ENCODE measurements at places on chromosomes 3 and 15.

DNA sequence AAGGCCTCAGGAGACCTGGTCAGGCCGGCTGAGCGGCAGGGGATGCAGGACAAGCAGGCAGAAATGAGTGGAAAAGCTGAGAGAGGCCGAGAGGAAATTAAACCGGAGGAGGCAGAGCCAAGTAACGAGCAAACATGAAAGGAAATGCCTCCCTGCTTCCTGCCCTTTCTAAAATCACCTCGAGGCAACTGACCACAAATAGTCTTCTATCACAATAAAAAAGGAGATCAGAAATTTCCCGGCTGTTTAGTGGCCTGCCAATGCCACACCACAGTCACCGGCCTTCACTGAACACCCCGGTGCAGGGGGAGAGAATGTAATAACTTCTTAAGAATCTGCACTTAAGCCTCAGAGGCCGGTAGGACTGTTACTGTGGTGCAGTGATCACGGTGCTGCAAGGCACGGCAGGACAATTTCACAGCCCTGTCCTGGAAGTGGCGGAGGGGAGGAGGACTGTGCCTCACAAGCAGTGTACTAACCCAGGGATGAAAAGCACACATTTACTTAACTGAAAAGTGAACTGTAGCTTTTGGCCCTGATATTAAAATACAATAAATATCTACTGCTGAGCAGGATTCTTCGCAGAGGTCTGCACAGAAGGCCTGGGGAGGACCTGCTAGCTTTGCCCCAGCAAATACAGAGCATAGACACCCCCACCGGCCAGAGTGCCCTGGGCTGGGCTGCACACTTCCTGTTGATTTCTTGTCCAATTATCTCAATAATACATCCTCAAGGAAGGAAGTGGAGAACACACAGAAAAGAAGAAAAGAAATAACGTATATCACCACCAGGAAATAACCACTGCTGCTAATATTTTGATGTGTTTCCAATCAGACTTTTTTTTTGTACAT is 183.5 kb upstream of the NSMCE3 start:
- peak; percentile 30 for DNase-seq

- DNase-seq: no peak
These were observed 66.4 kb downstream of the CSNK1G1 start for GRCh38 chr15:64289550-64289949.

DNA sequence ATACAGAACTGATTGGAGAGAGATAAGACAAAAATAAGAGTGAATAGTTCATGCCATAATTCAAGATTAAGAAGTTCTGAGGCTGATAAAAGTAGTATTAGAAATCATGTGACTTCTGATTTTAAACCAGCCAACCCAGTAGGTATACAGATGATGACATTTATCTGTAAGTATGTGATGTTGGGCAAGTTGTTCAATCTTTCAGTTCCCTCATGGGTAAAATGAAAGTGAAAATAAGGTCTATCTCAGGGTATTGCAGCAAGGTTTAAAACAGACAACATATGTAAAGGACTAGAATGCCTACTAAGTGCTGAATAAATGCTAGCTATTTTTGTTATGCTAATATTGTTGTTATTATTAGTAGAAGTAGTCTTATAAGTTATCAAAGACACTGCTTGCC is 1055.7 kb downstream of the NAALADL2 start:
- no peak for DNase-seq

GRCh38 chr3:126552688-126553283 is 5.9 kb downstream of the C3orf22 start:
- DNase-seq: no peak

DNA sequence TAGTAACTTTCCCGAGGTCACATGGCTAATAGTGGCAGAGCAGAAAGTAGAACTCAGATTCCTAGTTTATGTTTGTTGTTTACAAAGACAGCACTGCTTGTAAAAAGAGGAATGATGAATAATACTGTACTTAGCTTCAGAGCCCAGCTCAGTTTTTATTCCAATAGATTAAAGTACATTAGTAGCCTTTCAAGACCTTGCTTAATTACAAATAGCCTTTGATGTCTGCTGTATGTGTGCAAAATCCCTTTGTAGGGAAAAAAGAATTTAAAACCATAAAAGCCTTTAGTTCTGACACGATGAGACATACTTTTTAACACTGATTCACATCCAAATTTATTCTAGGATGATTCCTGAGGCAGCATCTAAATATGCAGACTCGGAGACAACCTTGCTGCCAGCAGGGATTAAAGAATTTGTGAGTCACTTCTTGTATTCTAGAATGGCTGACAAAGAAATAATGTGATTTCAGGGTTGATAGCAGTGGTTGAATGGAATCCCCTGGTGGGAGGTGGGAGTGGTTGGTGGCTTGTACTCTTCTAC is 324.2 kb upstream of the TGFBR2 start:
- no peak for DNase-seq

DNA sequence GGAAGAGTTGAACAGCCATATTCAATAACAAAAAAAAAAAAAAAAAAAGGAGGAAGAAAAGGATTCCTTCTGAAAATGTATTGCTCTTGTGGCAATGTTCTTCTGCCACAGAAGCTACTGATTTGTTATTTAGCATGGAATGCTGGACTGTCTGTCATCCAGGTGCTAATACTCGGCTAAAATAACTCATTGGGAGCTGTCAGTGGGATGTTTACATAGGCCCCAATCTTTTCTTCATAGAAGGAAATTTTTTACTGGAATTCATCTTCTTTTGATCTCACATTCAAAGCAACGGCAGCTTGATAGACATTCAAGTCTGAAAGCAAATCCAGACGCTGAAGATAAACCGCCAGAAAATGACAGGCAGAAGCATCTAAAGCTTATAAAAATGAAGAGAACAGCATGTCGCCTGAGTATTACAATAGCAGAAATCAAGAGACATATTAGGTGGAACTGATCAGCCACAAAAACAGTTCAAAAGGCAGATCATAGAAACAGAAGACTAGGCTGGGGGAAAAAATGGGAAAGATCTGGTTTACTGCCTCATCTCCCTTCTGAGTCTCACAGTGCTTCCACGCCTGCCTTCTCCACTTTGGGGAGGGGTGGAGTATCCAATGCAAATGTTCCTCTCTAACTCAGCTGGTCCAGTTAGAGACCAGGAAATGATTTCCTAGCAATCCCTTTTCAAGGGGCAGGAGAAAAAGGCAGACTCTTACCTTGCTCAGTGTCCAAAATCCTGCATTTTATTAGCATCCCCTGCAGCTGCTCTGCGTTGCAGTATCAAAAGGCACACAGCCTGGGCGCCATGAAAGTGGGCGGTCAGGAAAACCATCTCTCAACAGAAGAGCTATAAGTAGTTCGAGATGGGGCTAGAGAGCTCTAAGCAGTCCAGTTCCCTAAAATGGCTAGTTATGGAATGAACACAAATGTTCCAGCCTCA is 451.9 kb downstream of the FOXP1 start:
- DNase-seq: no peak

- DNase-seq: peak; percentile 27
These were observed 408.1 kb upstream of the ZNF385D start for GRCh38 chr3:22159004-22159695.

DNA sequence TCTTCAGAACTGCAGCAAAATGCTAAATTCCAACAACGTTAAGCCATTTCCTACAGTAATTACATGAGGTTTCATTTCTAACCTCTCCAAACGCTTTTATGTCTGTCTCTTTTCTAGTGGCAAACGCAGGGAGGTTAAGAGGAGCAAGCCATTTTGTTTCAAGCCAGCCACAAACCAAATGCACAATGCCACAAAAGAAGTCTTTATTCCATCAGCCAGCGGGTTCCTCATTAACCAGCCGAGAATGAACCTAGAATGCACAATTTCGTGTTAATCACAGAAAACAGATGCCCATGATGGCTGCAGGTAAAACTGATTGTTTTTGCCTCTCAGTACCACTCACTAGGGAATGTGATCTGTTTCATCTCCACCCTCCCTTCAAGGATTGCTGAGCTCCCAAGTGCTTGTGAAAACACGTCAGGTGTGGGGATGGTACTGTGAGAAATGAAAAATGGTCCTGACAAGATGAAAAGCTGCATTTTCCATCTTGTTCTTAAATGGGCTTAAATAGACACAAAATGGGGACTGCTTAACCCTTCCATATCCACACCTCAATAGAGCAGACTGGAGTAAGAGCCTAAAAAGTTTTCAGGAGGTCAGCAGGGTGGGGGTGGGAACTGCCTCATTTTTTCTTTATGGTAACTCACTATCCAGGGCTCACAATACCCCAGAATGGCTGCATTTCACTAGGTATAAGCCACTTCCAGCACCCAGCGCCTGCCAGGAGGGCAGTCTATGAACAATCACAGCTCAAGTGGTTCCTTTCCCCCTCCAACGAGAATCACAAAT is 277.1 kb downstream of the MAGI1 start:
- no peak for DNase-seq

All from hematopoietic multipotent progenitor cell treated with erythropoietin and hydrocortisone succinate and interleukin-3 and kit ligand, for 4 days (in vitro differentiated cells).